ENCODE measurements at places on chromosomes 13 and 19.

DNA sequence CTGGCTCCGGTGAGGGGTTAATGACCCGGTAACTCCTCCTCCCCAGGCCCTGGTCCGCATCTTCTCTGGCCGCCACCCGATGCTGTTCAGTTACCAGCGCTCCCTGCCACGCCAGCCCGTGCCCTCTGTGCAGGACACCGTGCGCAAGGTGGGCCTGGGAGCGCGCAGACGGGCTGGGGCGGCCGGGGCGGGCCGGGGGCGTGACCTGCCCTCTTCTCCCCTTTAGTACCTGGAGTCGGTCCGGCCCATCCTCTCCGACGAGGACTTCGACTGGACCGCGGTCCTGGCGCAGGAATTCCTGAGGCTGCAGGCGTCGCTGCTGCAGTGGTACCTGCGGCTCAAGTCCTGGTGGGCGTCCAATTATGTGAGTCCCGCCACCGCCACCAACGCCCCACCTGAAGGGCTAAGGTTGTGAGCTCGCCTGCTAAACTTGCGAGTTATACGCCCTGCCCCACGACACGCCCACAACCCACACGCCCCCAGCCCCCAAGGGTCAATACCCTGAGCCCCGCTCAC, 10.4 kb downstream of the CPT1C start:
- DNase-seq, result no peak

DNA sequence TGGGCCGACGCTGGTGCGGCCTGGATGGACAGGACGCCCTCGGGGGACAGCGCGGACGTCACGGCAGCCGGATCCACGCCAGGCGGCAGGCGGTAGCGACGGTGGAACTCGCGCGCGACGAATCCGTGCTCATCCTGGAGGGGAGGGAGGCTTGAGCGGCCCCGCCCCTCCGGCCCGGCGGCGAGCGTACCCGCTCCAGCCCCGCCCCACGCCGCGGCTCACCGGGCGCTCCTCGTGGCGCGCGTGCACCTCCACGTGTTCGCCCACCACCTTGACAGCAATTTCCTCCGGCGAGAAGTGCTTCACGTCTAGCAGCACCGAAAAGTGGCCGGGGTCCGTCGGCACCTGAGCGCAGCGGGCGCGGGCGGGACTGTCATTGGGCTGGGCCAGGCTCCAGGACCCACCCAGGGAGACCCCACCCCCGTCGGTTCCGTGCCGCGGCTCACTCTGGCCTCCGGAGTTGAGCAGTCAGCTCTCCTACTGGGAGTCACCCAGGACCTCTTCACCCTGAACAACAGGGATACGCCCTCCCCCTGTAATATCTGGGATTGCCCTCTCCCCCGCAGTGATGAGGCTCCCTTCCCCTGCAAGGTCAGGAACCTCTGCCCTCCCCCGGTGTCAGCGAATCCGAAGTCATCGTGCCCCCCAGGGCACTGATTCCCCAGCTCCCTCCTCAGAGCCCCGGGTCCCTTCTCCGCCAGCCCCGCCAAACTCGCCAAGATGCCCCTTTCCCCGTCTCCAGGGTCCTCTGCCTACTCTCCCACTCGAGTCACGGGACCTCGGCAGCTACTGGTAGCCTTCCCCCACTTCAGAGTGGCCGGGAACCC, 1.1 kb downstream of the HSPB6 start:
- no peak for DNase-seq

DNA sequence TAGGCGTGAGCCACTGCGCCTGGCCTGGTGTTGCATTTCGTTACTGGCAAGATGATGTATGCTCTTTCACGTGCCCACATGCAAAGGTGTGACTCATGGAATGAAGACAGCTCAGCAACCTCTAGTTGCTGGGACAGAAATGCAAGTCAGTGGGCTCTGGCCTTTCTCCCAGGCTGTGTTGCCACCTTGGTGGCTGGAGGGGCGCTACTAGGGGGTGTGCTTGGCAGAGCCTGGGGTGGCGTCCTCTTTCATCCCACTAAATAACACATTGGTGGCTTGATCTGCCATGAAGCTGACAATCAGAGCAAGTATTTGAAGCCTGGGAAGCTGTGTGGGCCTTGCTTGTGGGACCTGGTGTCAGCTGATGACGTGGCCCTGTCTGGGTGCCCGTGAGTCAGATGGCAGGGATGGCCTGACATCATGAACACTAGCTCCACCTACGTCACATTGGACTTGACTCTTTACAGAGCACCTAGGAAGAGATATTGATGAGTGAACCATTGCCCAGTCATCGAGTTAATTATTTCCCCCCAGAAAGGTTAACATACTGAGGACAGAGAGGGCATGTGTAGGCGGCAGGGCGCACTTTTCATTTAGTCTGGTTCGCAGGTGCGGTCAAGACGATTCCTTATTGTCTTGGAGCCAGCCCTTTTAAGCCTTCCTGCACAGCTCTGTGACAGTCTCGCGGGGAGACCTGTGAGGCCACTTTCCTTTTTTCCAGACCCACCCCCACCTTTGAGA, 154.2 kb downstream of the TM9SF2 start:
- no peak for DNase-seq

- DNase-seq, result no peak
These were observed 53.6 kb upstream of the ARHGEF7 start for GRCh38 chr13:111061358-111062045.

DNA sequence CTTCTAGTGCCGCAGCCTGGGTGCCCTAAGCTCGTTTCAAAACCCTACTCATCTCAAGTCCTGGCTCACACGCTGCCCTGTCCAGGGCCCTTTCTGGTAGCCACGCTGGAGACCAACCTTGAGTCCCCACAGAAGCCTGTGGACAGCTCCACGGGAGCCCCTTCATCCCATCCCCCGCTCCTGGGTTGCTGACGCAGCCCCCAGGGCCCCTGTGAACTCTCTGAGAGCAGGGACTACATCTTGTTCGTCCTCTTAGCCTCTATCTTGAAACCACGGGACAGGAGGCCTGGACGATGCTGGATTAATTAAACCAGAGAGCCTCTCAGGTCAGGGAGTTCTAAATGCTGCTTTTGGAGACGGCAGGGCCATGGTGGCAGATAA, 7.4 kb downstream of the MLLT1 start:
- DNase-seq, result no peak

DNA sequence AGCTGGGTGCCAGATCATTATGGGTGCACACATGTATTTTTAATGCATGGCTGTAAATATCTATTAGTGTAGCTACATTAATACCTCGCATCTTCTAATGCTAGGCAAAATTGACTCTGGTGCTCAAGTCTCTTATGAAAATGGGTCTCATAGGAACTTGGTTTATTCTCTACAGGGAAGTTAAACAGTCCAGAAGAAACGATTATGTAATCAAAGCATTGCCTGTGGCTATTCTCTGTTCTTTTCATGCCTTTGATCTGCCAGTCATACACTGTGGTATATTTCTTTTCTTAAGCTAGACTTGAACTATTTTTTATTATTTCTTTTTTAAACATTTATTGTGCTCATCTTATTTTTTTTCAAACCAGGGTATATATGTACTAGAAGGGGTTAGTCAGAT, 1015.0 kb downstream of the SLITRK1 start:
- DNase-seq, result no peak
